ENCODE measurements at places on chromosomes 11 and 22.

GRCh38 chr22:37953062-37953436 is 352 bp downstream of the C22orf23 start:
- no peak for DNase-seq

DNA sequence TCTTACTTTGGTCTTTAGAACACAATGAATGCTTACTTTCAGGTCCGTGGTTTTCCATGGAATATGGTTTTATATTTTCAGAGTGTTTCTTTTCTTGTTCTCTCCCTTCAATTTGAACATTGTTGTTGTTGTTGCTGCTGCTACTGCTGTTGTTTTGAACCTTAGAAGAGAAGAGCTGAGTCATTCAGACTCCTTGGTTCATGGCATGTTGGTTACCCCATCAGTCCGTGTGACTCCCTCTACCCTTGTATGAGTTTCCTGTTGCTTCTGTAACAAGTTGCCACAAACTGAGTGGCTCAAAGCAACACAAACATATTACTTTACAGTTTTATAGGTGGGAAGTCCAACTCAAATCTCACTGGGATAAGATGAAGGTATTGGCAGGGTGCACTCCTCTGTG is 511.0 kb downstream of the INSC start:
- no peak for DNase-seq

DNA sequence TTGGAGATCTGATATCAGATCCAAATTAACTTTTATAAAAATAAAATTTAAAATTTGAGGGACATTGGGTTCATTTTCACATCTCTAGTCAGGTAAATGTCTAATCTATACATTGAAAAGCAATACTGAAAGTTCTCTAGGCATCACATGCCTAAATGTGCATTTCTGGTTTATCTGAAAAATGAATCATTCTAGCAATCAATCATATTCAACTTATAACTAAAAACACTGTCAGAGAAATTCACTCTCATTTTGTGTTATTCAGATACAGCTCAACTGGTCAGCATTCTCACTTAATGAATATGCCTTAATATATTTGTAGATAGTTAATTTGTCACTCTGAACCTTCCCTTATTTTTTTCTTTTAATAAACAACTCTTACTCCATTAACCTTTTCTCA is 243.2 kb downstream of the CASP12 start:
- no peak for DNase-seq

GRCh38 chr11:64549969-64550368 is 41.1 kb upstream of the SLC22A12 start:
- no peak for DNase-seq

- no peak for DNase-seq
Measured at GRCh38 chr11:105740164-105740903, 130.5 kb downstream of the GRIA4 start.

DNA sequence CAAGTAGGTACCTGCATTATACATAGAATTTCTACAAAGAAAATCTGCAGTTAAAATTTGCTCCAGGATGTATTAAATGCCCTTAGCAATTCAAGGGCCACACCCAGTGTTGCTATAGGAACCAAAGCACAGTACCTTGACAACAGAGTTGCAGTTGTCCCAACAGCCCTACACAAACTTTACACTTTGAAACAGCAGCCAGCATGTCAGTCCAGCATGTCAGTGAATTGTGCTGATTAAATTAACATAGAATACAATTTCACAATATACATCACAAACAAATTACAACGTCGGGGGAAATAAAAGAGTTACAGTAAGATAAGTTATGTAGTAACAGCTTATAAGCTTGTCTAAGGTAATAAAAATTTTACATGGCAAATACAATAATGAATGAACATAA is 389.2 kb downstream of the SOX6 start:
- DNase-seq, result no peak

DNA sequence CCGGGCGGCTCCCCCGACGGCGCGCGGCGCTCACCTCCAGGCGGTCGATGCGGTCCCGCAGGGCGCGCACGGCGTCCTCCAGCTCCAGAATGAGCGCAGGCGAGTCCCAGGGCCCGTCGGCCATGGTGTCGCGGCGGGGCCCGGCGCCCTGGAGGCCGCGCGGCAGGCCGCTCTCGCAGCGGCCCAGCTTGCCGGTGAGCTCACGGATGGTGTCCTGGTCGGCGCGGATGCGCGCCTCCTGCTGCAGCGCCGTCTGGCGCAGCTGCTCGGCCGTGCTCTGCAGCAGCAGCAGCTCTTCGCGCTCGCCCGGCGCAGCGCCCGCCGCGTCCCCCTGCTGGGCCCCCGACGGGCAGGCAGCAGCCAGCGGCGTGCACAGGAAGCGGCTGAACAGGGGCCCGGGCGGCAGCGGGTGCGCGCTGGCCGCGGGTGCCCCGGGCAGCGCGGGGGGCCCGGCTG is 599 bp downstream of the NPTXR start:
- peak; percentile 87 for DNase-seq

DNA sequence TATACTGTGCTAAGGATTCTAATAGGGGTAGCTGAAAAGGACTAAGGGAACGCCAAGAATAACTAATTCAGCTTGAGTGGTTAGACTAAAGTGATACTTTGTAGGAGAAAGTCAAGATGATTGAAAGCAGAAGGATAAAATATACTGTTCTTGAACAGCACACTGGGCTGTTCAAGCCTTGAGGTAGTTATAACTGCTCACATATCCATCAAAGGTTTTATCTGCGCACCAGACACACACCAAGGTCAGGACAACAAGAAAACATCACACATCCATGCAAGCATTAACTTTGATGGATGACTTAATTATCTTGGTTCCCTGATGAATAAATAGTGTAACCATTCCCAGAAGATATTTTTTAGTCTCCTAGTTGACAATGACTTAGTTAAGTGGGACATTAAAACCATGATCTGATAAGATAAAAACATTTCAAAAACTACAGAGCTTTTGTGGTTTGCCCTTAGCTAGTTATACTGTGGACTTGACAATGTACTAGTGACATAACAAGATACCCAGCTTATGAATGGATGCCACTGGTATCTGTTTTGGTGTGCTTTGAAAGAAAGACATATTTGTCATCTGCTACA is 728.9 kb downstream of the JRKL start:
- no peak for DNase-seq

DNA sequence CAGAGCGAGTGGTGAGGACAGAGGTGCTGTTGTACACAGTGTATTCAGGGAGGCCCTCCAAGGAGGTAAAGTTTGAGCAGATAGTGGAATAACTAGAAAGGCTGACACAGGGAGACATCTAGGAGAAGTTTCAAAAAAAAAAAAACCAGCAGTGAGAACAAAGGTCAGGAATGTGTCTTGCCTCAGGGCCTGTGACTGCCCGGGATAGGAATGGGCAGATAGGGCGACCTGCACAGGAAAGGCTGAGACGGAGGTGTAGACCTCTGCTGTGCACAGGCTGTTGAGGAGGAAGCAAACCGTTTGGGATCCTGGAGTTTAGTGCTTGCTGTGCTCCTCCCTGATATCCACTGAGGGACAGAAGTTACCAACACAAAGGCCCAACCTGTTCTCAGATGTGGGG is 406.5 kb upstream of the B3GAT1 start:
- DNase-seq, result no peak

DNA sequence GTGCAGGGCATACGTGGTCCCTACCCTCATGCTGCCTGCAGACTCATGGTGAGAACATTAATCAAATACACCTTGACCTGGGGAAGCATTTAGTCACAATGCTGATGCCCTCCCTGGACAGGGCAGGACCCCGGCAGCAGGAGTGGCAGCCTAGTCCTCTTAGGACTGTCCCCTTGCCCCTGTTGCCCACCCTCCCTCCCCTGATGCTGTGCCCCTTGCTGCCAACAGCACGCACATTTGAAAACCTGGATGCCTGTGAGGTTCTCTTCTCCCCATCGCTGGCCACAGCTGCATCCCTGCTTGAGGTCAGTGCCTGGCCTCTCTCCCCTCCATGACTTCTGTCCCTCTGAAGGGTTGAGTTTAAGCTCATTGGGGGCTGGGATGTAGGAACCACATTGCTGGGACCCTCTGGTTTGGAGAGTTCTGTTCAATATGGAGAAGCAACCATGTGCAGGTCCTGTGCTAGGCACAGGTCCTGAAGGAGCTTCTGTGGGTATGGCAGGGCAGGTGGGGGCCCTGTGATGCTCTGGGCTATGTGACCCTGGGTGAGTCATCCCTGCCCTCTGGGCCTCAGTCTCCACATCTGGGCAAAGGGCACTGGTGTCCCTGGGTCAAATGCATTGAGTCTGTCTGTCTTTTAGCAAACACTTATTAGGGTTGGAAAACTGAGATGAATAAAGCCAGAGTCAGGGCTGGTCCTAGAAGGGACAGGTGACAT is 31.3 kb downstream of the MYO7A start:
- DNase-seq, result no peak

GRCh38 chr11:34208266-34209135 is 103.1 kb downstream of the NAT10 start:
- no peak for DNase-seq

GRCh38 chr22:40529821-40530220 is 106.7 kb downstream of the MRTFA start:
- no peak for DNase-seq

DNA sequence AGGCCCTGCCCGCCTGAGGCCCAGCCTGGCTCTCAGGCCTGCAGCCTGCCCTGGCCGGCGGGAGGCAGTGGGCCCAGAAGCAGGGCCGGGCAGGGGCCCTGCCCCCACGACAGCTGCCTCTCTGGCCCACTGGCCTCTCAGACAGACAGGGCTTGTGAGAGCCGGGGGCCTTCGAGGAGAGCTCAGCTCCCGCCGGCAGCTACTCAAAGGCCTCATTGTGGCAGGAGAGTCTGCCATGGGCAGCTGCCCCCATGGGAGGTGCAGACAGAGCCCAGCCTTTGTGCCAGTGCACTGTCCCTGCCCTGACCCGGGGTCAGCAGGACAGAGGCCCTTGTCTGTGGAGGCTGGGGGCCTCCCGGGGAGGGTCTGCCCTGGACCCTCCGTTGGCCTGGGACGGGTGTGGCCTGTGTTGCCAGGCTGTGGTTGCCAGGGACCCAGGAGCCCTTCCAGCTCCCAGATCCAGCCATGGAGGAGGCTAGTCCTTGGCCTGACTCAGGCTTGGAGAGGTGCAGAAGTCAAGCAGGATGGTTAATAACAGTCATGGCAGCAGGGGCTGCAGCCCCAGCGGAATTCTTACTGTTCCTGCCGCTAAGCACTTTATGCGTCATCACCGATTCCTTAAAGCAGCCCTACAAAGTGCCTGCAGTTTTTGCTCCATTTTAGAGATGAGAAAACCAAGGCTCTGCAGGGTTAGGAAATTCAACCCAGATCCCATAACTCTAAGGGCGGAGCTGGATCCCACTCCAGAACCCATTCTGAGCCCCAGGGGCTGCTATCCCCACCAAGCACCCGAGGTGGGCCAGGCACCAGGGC is 12.5 kb downstream of the FLRT1 start:
- DNase-seq, result peak; percentile 76

- no peak for DNase-seq
Measured at GRCh38 chr22:24090581-24090980, 79.5 kb downstream of the CABIN1 start.

GRCh38 chr22:23708270-23708669 is 17.5 kb downstream of the RGL4 start:
- no peak for DNase-seq

GRCh38 chr22:42641801-42642413 is 1.5 kb upstream of the ATP5MGL start:
- DNase-seq, result no peak

DNA sequence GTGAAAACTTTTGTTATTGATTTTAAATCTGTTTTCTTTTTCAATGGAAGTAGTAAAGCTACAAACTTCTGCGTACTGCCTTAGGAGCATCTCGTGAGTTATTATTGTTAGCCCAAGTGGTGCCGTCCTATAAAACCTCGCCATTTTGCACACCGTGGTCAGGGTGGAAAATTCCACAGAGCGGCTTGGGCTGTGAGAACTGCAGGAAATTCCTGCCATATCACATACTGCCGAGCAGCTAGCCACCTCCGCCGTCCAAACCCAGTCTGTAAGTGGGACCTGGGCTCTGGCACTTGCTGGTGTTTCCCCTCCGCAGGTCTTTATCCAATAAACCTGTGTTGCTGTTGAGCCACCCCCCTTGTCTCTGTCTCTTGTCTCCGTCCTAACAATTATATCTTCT is 88.0 kb upstream of the POU2AF2 start:
- no peak for DNase-seq

- peak; percentile 61 for DNase-seq
Measured at GRCh38 chr22:32202539-32203180, 2.2 kb downstream of the RFPL2 start.

DNA sequence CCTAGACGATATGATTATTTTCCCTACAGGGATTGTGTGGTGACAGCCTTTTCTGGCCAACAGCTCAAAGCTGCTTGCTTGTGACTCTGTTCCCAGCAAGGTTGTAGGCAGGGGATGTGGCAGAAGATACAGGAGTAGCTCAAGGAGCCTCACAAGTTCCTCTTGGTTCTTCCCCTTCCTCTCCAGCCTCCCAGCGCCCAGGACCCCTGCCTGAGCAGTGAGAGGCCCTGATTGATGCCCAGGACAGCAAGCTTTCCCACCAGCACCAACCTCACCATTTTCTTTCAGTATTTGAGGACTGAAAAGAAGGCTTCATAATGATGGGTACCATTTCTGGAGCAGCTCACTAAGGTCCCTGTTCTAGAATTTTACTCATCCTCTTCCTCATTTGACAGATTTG is 248.0 kb downstream of the TENM4 start:
- DNase-seq, result no peak

DNA sequence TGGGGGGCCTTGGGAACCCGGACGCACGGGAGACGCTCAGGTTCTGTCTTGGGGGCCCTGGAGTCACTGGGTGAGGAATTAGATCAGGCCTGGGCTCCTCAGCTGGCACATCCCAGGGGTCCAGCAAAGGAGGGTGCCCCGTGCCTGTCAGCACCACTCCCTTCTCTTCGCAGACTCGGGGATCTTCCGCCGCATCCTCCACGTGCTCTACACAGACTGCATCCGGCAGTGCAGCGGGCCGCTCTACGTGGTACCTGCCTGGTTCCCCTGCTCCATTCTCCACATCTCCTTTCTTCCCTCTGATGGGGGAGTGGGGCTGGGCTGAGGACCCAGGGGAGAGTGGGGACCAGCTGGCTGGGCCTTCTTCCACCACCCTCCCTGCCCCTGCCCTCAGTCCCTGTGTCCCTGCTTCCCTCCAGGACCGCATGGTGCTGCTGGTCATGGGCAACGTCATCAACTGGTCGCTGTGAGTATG is 6.7 kb upstream of the TAGLN start:
- no peak for DNase-seq

GRCh38 chr11:72358466-72359405 is 75.6 kb downstream of the CLPB start:
- no peak for DNase-seq

- DNase-seq, result peak; percentile 36
Measured at GRCh38 chr11:88280673-88281316, 56.7 kb downstream of the CTSC start.

GRCh38 chr11:61023086-61023965 is 51.8 kb downstream of the CD6 start:
- DNase-seq, result no peak

DNA sequence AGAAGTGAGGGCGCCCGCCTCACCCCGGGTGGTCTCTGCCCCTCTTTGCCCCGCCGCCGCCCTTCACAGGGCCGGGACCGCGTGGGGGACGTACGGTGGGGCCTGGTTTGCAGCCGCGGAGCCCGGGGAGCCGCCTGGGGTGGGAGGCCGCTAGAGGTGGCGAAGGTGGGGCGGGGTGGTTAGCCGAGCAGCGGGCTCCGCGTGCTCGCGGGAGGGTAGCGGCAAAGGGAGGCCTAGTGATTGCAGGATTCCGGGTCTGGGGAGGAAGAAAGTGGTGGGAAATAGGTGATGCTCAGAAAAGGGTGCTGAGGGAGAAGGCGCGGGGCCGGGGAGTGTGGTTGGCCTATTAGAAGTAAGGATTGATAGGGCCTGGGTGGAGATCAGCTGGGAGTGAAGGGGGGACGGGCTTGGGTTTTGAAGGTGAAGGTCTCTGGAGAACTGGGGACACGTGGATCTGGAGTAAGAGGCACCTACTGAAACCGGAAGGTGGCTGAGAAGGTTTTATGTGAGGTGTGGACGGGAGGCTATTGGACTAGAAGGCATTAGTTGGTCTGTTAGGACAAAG is 571 bp downstream of the FAR1 start:
- peak; percentile 17 for DNase-seq

All from right hindlimb (tissue), 1 donor.